HFFc6 (cell line): ENCODE measurements at places on chromosomes 2 and 18. TPM values are rescaled to one million over a fixed set of nuclear protein-coding genes. Genes with fewer than 3 reads are reported as not detected.

GRCh38 chr2:54318821-54319220 is 62.8 kb upstream of the TSPYL6 start:
- DNase-seq = no peak

The ACTR3 gene
- total RNA-seq = 582 to 625 TPM (median 624 TPM) in 3 replicates

DNA sequence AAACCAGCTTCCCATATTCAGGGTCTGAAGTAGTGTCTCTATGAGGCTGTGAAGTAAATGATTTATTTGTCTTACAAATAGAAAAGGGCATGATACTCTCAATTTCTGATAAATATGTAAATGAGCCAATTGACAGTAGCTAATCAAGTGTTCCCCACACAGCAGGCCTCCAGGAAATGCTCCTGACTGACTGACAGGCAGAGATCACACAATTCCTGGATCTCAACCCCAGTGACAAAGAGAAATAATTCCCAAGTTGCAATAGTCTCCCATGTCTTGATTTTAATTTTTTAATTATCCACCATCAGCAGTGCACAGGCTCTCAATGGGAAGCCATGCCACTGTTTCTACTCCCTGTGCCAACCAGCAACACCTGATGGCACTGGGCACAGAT is 390.4 kb downstream of the SOX11 start:
- DNase-seq = no peak

The PROKR1 gene
- not detected in 3 replicates for total RNA-seq

DNA sequence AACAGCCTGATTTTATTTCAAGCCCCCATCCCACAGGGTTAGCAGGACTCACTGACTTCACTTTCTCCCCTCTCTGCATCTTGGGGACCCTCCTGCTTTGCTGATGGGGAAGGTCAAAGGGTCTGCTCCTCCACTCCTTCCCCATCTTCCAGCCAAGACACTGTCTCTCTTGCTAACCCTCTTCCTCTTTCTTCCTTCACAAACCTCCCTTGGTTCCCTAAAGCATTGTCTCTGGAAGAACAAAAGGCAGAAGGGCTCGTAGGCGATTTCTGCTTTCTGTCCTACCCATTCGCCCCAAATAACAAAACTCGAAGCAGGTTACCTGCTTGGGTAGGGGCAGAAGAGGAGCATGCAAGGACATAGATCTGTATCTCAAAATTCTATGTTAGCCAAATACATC is 5.5 kb upstream of the SLC4A3 start:
- no peak for DNase-seq

The PID1 gene
- total RNA-seq = 7.8 to 8.3 TPM (median 7.9 TPM) in 3 replicates

DNA sequence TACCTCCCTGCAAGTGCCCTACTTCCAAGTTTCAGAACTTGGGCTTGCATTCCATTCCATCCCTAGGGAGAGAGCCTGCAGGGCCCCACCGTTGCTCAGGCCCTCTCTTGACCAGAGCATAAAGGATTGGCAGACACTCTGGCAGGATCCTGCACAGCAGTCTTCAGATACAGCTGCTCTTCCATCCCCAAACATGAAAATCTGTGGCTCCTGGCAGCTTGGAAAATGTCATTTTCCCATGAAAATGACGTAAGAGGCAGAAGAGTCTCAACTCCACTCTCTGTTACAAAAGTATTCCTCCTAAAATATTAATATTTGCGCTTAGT is 162.6 kb downstream of the GFPT1 start:
- no peak for DNase-seq

The FOSL2 gene
- 97.3 to 122 TPM (median 103 TPM) in 3 replicates for total RNA-seq
